ENCODE measurements at places on chromosomes 5 and 9.

DNA sequence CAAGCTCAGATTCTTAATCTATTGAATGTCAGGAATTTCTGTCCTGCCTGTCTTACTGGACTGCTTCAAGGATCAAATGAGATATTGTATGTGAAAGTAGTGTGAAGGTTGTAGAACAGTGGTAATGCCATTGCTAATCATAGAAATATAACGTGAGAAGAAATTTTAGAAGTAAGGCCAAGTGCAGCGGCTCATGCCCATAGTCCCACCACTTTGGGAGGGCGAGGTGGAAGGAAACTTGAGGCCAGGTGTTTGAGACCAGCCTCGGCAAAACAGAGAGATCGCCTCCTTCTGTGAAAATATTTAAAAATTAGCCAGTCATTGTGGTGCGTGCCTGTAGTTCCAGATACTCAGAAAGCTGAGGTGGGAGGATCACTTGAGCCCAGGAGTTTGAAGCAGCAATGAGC lies 5.1 kb upstream of the HSPA5 start:
- no peak for DNase-seq

GRCh38 chr5:3317051-3317795 lies 278.4 kb upstream of the IRX1 start:
- DNase-seq, result no peak

DNA sequence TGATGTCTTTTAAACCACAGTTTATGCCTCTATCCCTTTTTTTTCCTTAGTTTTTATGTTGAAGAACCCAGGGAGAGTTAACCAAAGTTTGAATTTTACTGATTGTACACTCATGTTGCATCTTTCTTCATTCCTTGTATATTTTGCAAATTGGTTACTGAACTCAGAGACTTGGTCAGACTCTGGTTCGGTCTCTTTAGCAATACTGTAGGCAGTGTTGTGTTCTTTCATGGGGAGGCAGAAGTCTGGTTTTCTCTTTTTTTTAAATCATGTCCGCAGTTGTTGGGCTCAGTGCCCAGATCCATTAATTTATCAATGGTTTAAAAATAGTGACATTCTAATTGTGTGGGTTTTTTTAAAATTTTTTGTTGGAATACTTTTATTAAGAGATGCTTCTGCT lies 23.4 kb downstream of the UBE2R2 start:
- no peak for DNase-seq

GRCh38 chr5:14726066-14726838 lies 61.7 kb downstream of the OTULIN start:
- no peak for DNase-seq

- DNase-seq, result no peak
Observed at GRCh38 chr5:163506095-163506457, 657 bp downstream of the MAT2B start.

DNA sequence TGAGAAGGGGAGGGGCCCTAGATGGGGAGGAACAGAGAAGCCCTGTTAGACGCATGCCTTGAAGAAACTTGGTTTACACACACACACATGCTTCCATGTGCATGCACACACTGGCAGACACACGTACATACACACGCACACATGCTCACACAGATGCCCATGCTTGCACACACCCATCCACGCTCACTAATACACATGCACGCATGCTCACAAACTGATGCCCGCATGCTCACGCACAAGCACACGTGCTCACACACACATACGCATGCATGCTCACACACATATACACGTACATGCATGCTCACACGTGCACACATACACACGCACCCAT lies 32.1 kb upstream of the EGFL7 start:
- DNase-seq, result no peak

DNA sequence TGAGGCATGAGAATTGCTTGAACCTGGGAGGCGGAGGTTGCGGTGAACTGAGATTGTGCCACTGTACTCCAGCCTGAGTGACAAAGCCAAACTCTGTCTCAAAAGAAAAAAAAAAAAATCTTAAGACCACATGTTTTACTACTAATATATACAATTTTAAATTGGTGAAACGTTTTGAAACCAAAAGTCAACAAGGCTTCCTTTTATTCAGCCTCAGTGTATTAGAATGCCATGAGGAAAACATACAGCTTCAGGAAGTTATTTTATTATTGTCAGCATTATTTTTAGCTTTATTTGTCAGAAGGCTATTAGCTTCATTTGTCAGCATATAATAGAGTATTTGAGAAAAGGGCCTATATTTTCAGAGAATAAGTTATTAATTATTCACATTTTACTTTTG lies 163.9 kb upstream of the SH3GL2 start:
- no peak for DNase-seq

- no peak for DNase-seq
Observed at GRCh38 chr9:107931071-107931715, 441.6 kb upstream of the KLF4 start.

GRCh38 chr9:26800322-26800721 lies 92.3 kb downstream of the CAAP1 start:
- DNase-seq, result no peak

DNA sequence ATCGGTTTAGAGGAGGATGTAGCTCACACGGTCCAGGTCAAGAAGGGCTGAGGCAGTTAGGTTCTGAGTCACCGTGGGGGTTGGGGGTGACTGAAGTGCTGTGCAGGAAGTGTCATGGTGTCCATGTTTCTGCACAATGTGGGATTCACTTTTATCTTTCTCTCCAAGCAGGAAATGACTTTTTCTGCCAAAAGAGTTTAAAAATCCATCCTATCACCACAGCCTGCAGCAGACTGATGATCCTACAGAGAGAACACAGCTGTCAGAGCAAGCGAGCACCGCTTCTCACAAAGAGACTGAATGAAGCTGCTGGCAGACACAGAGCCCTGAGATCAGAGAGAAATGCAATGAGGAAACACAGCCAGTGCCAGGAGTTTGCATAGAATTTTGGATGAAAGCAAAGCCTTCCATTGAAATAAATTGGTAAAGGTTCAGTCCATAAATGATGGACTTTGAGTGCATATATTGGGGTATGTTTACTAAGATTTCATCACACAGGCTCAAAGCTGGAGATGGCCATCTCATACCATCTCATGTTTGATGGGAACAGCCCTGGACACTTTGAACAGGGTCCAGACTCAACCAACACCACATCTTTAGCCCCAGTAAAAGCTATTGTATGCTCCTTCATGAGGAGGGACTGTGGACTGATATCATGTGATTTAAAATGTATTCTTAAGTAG lies 213.9 kb upstream of the FBXL7 start:
- no peak for DNase-seq
